ENCODE measurements at places on chromosomes 5 and 9. TPM values are rescaled to one million over a fixed set of nuclear protein-coding genes. Genes with fewer than 3 reads are reported as not detected.
A peak's percentile ranks its signal among the peaks of the same experiment; 100 is the strongest.

- no peaks in the 10 kb centered on the region for H3K27me3 ChIP-seq
- H3K27ac ChIP-seq = peak overlapping the region; percentile 13
- H3K36me3 ChIP-seq = no peaks in the 10 kb centered on the region
- peaks cover 15% of the 10 kb centered on the region for H3K4me1 ChIP-seq
- no peak overlapping the region for H3K4me3 ChIP-seq
Measured at GRCh38 chr5:126851501-126852011, 74.6 kb downstream of the LMNB1 start.

DNA sequence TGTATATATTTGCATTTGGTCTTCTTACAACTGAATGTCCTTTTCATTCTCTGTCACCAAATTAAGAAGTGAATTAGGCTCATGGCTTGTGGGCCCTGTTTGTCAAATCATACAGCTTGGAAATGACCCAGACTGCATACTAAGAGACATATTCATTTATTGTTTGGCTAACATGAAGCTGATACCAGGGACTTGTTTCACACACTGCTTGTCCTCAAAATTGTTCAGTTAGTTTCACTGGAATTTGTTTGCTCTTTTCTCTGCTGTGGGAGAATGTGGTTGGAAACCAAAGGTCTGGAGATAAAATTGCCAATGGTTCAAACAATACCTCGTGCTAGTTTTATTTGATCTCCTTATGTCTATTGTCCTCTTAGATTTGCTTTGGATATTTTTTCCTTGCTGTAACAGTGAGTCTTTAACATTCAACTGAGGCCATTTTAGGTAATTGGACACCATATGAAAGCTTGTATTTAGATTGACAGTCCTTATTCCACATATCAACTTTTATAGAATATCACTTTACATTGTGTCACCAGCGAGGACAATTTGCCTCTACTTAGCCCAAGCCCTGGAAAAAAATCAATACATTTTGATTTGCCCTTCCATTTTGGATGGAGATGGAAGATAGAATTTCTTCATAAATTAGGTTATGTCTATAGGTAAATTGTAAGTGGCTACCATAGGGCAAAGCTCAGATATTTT is 144.3 kb upstream of the MTAP start:
- no peak for DNase-seq
- no peaks in the 10 kb centered on the region for H3K4me1 ChIP-seq
- no peak overlapping the region for H3K27ac ChIP-seq
- no peaks in the 10 kb centered on the region for H3K36me3 ChIP-seq
- H3K4me3 ChIP-seq = no peak overlapping the region

- no peaks in the 10 kb centered on the region for H3K27me3 ChIP-seq
- no peaks in the 10 kb centered on the region for H3K36me3 ChIP-seq
- no peak overlapping the region for H3K27ac ChIP-seq
- peak; percentile 58 for DNase-seq
- H3K4me3 ChIP-seq = no peak overlapping the region
Measured at GRCh38 chr9:23587433-23587832, 238.6 kb downstream of the ELAVL2 start.

DNA sequence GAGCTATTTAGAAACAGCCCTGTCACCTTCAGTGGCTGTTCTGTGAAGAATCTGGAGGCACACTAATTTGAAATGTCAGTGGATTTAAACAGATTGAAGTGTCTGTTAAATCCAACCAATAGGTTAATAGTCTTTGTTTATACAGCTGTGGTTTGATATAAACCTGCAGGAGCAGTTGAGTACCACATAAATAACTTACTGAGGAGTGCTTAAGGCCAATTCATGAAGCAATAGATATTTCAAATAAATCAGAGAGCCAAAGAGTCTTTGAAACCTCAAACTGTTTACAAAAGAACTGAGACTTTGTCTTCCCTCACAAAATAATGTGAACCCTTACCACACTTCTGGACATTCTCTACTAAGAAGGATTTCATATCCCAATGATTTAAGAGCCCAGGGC is 111.9 kb downstream of the FEM1C start:
- no peaks in the 10 kb centered on the region for H3K36me3 ChIP-seq
- DNase-seq = no peak
- H3K4me1 ChIP-seq = peaks cover 19% of the 10 kb centered on the region
- no peaks in the 10 kb centered on the region for H3K27me3 ChIP-seq

DNA sequence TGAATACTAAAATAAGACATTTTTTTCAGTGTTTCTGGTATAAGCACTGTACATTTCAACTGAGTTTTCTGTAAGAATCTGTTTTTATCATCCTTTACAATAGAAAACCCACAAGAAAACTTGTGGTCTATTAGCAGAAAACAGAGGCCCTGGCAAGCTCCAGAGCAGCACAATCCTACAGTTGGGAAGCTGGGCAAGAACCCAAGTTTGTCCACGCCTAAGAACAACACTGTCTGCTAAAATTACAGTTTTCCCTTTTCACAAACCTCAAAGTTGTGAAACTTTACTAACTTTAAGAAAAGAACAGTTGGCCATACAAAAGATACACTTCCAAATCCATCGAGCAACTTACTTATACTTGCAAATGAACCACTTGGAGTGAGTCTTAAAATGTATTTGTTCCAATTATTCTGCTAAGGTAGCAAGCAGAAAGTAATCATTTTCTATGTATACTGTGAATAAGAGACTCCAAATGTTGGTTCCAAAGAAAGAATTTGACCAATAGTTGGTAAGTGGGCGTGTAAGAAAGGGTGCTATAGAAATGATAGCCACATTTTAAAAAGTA is 982.0 kb upstream of the ARRDC3 start:
- no peak overlapping the region for H3K4me3 ChIP-seq
- H3K36me3 ChIP-seq = no peaks in the 10 kb centered on the region
- H3K27me3 ChIP-seq = no peaks in the 10 kb centered on the region
- DNase-seq = no peak
- H3K4me1 ChIP-seq = no peaks in the 10 kb centered on the region
- no peak overlapping the region for H3K27ac ChIP-seq

The NRG2 gene
- 1.6 TPM for total RNA-seq

- peaks cover 77% of the 10 kb centered on the region for H3K4me1 ChIP-seq
- peak overlapping the region; percentile 62 for H3K27ac ChIP-seq
- peaks cover 1% of the 10 kb centered on the region for H3K36me3 ChIP-seq
- peak overlapping the region; percentile 1 for H3K4me3 ChIP-seq
- no peaks in the 10 kb centered on the region for H3K27me3 ChIP-seq
Measured at GRCh38 chr9:95055334-95055850, 262.1 kb downstream of the FANCC start.

- DNase-seq = no peak
- no peak overlapping the region for H3K4me3 ChIP-seq
- H3K27me3 ChIP-seq = no peaks in the 10 kb centered on the region
- H3K36me3 ChIP-seq = no peaks in the 10 kb centered on the region
- no peak overlapping the region for H3K27ac ChIP-seq
- no peaks in the 10 kb centered on the region for H3K4me1 ChIP-seq
Measured at GRCh38 chr9:7033076-7034045, 275.6 kb downstream of the KDM4C start.

DNA sequence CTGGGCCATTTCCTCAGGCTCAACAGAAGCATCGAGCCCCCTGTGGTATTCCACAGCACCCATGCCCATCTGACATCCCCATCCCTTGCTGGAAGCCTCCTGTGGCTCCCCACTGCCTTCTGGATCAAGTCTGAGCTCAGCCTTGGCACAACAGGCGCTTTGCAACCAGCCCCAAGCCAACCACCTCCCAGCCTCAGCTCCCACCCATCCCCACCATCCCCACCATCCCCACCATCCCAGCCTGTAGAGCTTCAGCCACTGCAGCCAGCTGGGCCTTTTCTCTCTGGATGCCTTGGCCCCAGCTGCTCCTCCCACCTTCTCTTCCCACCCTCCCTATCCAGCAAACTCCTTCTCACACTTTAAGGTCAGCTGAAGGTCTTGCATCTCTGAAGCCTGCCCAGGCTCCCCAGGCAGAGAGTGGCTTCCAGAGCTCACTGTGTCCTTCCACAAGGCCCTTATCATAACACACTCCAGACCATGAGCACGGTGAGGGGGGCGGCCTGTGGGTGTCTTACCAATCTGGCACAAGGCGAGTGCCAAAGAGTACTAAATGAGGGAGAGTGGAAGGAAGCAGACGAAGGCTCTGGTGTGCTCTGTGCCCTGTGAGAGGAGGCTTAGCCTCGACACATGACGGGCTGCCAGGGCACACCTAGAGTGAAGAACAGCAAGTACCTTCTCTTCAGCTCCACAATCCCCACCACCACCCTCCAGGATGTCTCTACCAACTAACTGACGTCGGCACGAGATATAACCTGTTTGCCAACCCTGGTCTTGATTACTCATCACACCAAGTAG is 6.5 kb downstream of the HIGD2A start:
- H3K27ac ChIP-seq = no peak overlapping the region
- H3K36me3 ChIP-seq = peaks cover 65% of the 10 kb centered on the region
- H3K27me3 ChIP-seq = no peaks in the 10 kb centered on the region
- no peak overlapping the region for H3K4me3 ChIP-seq

- no peaks in the 10 kb centered on the region for H3K4me1 ChIP-seq
- no peaks in the 10 kb centered on the region for H3K27me3 ChIP-seq
- H3K36me3 ChIP-seq = no peaks in the 10 kb centered on the region
- no peak for DNase-seq
Measured at GRCh38 chr5:169272111-169272510, 28.8 kb downstream of the SLIT3 start.

The TLX3 gene
- total RNA-seq = not detected

DNA sequence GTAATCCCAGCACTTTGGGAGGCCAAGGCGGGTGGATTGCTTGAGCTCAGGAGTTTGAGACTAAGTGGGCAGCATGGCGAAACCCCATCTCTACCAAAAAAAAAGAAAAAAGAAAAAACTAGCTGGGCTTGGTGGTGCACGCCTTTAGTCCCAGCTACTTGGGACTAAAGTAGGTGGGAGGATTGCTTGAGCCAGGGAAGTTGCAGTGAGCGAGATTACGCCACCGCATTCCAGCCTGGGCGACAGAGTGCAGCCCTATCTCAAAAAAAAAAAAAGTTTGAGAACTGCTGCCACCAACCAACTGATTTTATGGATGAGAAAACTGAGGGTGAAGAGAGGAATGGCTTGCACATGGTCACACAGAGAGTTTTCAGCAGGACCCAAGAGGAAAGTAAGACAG is 175.1 kb downstream of the DOCK8 start:
- H3K4me1 ChIP-seq = no peaks in the 10 kb centered on the region
- H3K4me3 ChIP-seq = no peak overlapping the region
- peak; percentile 63 for DNase-seq
- no peaks in the 10 kb centered on the region for H3K27me3 ChIP-seq

DNA sequence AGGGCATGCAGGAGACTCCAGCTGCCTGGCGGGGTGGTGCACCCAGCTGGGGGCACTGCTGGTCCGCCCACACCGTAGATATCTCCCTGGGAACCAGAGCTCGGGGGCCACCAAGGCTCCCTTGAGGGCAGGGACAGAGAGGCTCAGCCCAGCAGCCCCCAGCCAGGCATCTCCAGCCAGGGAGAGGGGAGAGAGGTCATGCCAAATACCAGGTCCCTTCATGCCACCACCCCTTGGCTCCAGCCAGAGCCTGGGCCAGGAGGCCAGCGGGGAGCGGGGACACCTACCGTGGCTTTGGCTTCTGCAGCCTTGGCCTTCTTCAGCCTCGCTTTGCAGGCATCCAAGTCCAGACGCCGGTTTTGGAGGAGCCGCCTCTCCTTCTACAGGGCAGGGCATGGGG is 14.0 kb downstream of the SH3GLB2 start:
- no peak overlapping the region for H3K27ac ChIP-seq
- no peaks in the 10 kb centered on the region for H3K4me1 ChIP-seq
- H3K27me3 ChIP-seq = no peaks in the 10 kb centered on the region
- no peak for DNase-seq

The PCDHB9 gene
- 3.0 TPM for total RNA-seq

DNA sequence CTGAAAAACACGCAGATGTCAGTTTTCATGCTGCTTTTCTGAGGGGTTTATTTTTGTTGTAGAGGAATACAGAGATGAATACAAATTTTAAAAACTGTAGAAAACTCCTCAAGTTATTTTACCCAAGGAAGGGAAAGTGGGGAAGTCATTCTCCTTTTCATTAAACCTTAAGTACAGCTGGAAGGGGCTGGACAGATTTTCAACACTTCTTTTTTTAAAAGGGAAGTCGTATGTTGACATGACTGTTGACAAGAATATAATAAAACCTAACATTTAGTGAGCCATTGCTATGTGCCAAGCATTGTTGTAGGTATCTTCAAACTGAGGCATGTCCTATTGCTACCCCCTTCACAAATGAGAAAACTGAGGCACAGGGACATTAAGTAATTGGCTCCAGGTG is 235.7 kb upstream of the ELL2 start:
- DNase-seq = no peak
- no peak overlapping the region for H3K4me3 ChIP-seq
- H3K27me3 ChIP-seq = no peaks in the 10 kb centered on the region
- H3K27ac ChIP-seq = peak overlapping the region; percentile 42
- H3K36me3 ChIP-seq = no peaks in the 10 kb centered on the region
- peaks cover 8% of the 10 kb centered on the region for H3K4me1 ChIP-seq

GRCh38 chr5:91119981-91120850 is 262.9 kb downstream of the ARRDC3 start:
- H3K4me3 ChIP-seq = no peak overlapping the region
- H3K27me3 ChIP-seq = no peaks in the 10 kb centered on the region
- no peak for DNase-seq
- H3K4me1 ChIP-seq = peaks cover 35% of the 10 kb centered on the region
- H3K27ac ChIP-seq = peak overlapping the region; percentile 61

DNA sequence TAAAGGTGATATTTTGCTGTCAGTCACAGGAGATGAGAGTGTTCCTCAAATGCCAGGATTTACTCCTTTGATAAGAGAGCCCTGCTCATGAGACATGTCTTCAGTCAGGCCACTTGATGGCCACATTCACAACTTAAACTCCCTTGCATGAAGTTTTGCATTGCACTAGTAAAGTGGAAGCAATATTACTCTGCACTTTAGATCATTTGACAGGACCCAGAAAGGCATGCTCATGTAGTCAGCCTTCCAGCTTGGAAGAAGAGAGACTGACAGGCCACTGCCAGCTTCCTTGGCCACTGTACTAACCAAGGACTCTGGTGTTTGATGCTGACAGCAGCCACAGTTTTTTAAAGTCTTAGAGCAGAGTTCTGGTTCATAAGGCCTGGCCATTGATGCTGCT is 42.6 kb downstream of the NPR3 start:
- no peaks in the 10 kb centered on the region for H3K27me3 ChIP-seq
- no peaks in the 10 kb centered on the region for H3K36me3 ChIP-seq
- DNase-seq = no peak
- H3K27ac ChIP-seq = no peak overlapping the region
- H3K4me1 ChIP-seq = peaks cover 8% of the 10 kb centered on the region

GRCh38 chr9:72665421-72665820 is 144.0 kb downstream of the TMC1 start:
- no peaks in the 10 kb centered on the region for H3K4me1 ChIP-seq
- no peaks in the 10 kb centered on the region for H3K36me3 ChIP-seq
- no peak for DNase-seq

DNA sequence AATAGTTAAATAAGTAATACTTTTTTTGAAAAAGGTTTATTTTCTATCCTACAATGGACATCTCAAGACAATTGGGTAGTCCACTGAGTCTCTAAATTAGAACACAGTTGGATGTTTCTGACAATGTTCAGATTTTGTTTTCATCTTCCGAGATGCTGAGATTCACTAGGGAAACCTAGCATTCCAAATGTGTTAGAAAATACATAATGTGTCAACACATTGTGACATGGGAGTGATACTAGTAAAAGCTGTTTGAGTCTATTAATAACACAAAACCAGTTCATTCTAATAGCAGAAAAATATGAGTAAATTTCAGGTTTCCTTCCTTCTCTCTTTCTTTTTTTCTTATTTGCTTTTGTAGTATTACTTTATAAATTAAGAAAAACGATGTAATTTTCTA is 68.2 kb upstream of the CDH10 start:
- H3K27ac ChIP-seq = no peak overlapping the region
- DNase-seq = no peak
- H3K36me3 ChIP-seq = no peaks in the 10 kb centered on the region
- no peak overlapping the region for H3K4me3 ChIP-seq
- H3K4me1 ChIP-seq = no peaks in the 10 kb centered on the region

The FLT4 gene
- 24.8 TPM for total RNA-seq

The THBS4 gene
- 2.9 TPM for total RNA-seq
